GM18507 (cell line): ENCODE measurements at places on chromosomes 12 and 14.

DNA sequence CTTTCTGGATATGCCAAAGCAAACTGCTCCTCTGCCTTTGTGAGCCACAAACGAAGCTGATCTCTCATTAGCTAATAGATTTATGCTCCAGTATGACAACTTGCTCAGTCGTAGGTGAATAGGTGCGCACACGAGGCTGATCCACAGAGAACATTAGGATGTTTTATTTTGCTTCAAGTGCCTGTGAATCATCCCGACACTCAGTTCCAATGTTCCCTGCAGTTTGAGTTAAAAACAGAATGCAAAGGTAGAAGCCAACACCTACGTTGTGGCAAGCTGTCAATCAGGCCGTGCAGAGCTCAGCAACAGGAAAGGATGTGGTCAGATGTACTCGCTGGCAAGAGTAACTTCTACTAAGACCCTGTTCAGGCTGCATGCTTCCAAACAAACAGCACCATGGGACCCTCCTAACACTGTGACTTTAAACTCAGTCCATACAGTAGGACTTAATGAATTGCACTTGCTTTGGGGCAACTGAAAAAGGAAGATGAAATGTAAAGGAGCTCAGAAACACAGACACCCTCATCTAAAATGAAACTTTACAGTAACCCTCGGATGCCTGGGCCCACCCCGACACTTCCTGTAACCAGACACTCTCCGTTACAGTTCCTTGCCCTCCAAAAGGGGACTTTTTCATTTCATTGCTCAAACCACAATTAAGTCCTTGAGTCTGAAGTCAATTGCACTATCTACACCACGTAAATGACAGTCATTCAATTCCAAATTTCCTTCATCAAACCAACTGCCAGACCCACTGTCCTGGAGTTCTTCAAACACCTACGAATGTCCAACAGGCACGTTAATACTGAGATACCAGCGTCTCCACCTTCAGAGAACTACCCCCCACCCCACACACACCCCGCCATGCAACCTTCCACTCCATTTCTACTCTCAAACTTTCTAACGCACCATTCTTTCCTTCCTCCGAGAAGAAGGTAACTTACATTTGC, 1.6 kb downstream of the CCDC88C start:
- DNase-seq = peak; percentile 54

GRCh38 chr14:94702629-94703028, 67.3 kb downstream of the GSC start:
- no peak for DNase-seq

DNA sequence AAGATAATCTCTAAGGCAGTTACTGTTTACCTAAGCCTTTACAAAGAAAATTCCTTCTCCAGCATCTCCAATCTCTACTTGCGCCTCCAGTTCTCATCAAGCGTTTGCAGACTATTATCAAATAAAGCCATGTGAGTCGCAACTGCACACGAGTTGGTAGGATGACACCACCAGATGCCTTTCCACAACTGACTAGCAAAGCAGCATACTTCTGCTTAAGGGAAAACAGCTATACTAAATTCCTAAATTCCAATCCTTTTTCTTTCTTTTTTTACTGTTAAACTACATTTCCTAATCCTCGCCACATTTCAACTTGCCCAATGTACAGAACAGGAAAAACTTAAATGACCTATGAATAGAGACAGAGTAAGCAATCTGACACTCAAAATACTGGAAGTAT, 166.7 kb downstream of the ITPR2 start:
- DNase-seq = no peak

DNA sequence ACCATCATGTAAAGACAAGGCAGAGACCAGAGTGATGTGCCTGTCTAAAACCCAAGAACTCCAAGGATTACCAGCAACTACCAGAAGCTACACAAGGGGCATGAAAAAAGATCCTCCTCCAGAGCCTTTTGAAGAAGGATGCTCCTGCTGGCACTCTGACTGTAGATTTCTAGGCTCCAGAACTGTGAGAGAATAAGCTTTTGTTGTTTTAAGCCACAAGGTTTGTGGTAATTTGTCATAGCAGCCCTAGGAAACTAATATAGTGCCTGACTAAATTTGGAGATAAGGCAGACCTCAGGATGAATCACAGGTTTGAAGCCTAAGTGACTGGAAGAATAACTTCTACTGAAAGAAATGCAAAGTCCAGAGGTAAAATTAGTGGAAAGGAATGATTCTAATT, 132.9 kb downstream of the CEP83 start:
- no peak for DNase-seq

- DNase-seq = no peak
These were observed 37.9 kb upstream of the GNG2 start for GRCh38 chr14:51822499-51822898.

DNA sequence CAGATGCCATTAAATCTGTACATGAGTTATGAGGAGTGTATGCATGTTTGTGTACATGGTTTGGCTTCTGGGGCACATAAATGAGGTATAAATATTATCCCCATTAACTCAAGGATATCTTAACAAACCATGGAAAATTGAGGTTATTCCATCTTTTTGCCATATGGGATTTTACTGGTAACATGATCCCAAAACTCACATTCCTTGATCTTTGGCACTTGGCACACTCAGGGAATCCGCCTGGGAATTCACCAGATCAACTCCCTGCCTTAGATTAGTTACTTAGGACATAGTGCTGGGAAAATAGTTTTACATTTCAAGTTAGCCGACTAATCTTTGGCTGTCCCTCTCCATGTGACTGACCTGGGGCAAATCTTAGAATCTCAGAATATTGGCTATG, 16.9 kb downstream of the CDKN1B start:
- no peak for DNase-seq

DNA sequence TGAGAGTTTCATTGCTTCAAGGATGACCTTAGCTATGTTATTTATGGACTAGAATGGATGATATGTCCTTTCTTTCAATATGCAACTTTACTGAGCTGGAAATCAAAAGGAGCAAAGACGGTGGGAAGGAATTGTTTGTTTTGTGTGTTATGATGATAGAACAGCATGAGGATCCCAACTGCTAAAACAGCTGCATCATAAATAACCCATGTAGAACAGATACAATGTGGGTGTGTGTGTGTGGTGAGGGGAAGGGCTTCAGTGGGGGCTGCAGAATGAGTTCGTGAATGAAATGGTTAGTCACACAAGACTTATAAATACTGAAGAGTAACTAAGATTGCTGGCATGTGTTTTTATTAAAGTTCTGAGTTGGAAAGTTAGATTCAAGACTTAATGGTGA, 80.1 kb downstream of the DACT1 start:
- DNase-seq = no peak

- peak; percentile 49 for DNase-seq
These were observed 265.6 kb downstream of the AACS start for GRCh38 chr12:125330645-125331341.

- no peak for DNase-seq
These were observed 40.7 kb downstream of the LRRIQ1 start for GRCh38 chr12:85076688-85077430.

GRCh38 chr12:82593901-82594396, 92.8 kb upstream of the TMTC2 start:
- DNase-seq = peak; percentile 22

DNA sequence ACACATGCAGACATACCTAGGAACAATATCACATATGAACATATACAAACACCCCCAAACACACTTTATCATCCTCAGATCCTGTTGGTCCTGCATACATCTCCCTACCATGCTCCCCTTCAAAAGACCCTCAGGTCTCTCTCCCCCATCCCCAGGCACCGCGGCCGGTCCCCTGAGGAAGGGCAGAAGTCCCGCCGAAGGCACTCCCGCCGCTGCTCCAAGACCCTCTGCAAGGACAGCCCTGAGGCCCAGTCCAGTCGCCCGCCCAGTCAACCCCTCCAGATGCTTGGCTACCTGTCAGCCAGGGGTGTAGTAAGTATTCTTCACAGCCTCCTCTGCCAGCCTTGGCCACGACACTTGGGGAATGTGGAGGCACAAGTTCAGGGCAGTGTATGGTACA, 48.2 kb upstream of the HSPB8 start:
- no peak for DNase-seq

DNA sequence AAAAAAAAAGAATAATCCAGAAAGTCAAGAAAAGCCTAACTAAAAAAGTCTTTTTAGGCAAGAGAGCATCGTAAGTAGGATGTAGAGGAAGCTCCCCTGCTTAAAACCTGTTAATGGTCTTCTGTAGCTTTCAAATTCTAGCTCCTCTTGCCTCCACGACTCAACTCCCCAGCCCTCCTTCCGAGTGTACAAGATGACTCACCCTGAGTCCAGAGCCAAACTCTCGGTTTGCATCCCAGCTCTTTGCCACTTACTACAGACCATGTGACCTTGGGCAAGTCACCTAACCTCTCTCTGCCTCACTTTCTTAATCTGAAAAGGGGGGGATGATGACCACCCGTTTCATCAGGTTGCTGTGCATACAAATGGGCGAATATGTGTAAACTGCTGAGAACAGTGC, 460.4 kb downstream of the DPF3 start:
- DNase-seq = no peak

DNA sequence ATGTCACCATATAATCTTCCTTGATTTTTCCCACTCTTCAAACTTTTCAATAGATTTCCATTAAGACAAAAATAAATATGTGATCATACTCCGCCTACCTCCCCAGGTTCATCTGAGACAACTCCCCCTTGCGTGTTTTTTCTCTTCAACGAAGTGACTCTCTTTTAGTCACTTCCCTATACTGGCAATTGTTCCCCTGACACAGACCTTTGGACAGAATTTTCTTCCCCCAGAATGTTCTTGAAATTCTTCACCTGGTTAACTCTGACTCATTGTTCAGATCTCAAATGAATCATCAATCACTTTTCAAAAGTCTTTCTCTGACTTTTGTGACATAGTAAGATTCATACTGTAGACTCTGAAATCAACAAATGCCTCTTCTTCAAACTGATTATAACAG, 727.3 kb upstream of the LMO3 start:
- no peak for DNase-seq

GRCh38 chr12:29744365-29744764, 39.4 kb downstream of the TMTC1 start:
- DNase-seq = no peak

DNA sequence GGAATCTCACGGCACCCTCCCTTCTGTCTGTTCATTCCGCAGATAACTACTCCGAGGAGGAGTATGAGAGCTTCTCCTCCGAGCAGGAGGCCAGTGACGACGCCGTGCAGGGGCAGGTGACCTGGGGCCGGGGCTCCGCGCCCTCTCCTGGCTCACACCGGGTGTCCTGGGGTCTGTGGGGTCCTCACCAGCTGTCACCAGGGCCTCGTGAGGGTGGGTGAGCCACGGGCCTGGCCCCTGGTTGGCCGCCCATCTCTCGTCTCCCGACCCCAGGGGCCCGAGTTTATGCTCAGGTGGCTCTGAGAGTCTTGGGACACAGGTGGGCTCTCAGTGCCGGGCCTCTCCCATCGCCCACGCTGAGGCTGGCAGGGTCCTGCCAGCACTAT, 30.3 kb upstream of the TEX22 start:
- DNase-seq = no peak

DNA sequence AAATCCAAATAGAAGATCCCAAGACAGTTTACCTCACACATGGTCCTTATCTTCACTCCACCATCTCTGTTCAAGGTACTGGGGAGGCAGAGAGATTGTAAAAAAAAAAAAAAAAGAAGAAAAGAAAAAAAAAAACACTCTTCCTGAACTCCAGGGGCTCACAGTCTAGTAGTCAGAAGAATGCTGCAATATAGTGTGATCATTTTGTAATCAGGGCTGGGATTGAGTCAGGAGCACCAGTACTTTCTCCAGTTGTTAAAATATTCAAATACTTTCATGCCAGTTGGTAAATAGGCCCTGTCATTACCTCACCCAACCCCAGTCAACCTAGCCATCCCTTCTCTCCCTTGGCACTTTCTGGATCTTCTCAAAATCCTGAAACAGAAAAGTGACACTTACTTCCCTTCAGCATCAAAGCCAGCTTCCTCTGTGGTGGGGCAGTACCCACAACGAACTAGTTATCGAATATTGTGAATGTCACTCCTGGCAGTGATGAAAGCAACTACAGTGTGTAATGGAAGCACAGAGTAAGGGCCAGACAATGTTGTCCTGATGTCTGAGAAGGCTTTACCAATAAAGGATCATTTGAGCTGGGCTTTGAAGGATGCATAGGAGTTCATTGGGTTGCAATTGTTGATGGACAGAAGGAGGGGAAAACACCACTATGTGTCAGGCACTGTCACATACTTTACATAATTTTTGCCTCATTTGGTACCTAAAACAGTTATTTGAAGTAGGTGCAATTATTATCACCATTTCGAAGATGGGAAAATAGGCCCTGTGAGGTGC, 44.3 kb upstream of the HSPB8 start:
- DNase-seq = no peak

DNA sequence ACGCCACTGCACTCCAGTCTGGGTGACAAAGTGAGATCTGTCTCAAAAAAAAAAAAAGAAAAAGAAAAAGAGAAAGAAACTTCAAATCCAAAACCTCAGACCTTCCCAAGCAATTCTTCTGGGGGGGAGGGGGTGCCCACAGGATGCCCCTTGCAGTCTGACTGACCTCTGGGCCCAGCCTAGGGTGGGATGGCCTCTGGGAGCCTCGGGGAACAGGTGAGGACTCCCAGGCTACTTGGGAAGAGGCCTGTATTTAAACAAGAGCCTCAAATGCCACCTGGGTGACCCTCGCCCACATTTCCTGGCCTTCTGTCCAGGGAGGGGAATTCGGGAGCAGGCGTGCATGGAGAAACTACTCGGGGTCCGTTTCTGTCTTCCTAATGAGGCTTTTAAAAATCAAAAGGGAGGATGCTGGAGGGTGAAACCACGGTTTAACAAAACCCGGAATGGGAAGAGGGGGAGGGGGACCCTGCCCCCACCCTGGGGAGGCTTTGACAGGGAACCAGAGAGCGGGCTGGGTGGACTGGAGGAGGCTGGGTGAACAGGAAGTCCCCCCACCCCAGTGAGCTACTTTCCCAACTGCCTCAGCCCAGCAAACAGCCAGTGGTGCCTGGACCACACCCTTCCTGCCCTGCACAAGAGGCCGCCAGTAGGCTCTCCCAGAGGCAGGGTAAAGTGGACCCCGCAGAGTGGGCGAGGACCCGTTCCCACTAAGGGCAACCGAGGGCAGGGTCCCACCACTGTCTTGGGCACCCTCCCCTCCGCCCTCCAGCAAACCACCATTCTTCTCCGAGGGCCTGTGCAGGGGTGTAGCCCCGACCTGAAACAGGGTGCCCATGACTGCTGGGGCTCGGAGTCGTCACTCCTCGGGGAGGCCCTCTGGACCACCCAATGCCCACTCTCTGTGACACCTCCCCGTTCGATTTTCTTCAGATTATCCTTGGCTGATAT, 1.5 kb upstream of the FBRSL1 start:
- no peak for DNase-seq

DNA sequence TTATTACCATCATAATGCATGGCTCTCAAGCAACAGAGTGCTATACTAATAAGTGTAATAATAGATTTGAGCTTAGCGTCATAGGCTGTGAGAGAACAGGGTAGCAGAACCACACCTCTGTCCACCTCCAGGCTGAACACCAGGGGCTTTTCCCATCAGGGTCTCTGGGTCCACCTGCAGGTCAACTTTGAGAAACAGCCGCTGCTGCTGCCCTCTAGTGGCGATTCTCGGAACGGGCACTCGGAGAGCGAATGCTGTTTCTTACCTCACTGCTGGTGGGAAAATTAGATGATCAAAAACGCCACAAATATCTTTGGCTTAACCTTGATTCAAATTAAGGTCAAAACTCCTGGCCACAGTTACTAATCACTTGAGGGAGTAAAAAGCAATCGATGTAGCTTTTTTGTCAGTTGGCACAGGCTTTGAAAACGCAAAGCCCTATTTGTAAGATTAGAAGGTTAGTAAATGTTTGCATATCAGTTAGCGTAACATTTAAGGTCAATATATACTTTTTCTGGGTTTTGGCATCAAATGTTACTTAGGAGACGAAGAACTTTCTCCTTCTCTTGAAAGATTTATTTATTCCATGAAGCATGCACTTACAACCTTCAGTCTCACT, 127.9 kb upstream of the TMEM132D start:
- DNase-seq = peak; percentile 14
